ENCODE measurements at places on chromosomes 16 and 17.

- no peak for DNase-seq
Observed at GRCh38 chr16:28531777-28532744, 6.7 kb downstream of the NUPR1 start.

DNA sequence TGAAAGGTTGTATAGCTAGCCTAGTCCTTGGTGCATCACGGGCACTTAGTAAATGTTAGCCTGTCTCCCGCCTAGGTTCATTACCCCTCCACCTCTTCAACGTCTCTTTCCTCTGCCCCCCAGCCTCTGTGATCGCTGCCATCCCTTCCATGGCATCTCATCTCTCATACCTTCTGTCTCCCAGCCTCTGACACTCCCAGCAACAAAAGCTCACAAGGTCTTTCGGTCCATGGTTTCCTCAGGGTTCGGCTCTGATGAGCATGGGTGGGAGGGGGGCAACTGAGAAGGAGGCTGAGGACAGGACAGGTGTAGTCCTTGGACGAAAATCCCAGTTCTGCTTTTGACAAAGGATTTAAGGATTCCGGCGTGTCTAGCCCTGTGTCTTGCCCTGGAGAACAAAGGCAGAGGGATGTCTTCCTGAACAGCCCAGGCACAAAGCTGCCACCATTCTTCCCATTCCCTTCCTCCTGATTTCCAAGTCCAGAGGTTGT is 16.7 kb downstream of the CCR7 start:
- no peak for DNase-seq

GRCh38 chr17:68006797-68007196 is 10.5 kb upstream of the C17orf58 start:
- no peak for DNase-seq

DNA sequence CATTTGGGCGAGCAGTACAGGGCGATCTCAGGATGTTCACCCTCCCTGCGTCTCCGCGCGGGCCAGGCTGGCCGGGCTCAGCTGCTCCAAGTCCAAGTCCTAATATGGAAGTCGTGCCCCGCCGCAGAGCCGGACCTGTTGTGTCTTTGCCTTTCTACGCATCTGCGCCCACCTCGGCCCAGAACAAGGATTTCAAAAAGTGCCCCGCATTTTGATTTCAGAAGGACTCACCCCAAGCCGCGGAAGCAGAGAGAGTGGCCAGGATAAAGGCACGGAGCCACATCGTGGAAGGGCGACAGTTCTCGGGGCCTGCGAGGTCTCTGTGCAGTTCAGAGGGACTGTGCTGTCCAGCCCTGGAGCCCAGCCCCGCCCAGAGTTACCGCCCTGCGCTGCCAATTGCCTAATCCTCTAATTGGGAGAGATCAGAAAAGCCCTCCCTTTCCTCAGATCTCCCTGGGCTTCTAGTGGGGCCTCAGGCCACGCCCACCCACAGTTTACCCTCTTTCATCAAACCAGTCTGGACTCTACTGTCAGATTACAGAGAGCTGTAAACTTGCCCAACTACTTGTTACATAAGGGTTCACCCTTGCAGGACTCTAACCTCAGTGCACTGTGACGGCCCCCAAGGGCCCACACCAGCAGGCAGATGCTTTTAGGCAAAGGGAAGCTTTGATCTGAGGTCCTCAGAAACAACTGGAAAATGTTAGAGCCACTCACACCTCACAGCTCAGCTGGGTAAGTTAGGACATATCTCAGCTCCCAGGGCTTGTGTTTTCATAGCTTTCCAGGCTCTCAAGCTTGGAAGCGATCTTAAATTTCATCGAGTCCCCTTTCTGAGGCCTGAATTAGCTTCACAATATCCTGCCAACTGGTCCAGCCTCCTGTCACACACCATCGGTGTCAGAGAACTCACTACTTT is at the start of gene CES1:
CES1 (minus strand) TSS at position 324 of the 919 bp plus-strand sequence; CDS start at position 283, 41 bp downstream.
- DNase-seq: no peak

DNA sequence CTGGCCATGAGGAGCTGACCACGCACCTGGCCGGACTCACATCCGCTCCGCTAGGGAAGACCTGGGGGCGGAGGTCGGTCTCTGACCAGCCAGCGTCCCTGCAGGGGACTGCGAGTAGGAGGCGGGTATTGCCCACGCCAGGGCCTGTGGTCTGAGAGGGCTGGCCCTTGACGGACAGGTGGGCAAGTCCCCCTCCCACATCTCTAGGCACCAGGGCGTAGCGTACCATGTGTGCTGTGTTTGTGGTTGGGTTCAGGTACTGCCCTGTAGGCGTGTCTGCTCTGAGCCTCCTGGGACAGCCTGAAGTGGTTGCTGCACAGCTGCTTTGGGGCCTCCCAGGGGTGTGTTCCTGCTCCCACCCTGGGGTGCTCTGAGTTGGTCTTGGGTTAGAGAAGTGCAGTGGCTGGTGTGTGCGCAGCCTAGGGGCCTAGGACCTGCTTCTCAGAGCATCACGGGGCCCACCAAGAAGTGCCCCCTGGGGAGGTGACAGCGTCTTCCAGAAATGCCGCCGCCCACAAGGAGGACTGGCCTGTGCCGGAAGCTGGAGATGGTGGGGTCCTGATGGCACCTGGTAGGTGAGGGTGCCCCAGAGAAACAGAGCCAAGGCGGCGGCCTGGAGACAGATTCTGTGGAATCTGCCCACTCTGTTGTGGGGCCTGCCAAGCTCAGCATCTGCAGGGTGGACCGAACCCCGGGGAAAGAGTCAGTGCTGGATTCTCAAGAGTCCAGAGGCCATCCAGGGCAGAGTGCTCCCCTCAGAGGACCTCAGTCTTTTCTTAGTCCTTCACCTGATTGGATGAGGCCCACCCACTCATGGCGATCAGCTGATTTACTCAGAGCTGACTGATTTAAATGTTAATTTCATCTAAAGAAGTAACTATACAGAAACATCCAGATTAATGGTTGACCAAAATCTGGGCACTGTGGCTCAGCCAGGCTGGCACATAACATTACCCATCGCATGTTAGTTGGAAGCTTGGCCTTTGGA is 48.3 kb downstream of the WDR45B start:
- DNase-seq: no peak

GRCh38 chr17:68592682-68593641 is 8.2 kb downstream of the FAM20A start:
- no peak for DNase-seq

- no peak for DNase-seq
Observed at GRCh38 chr17:6526362-6527152, 29.8 kb downstream of the PITPNM3 start.

- DNase-seq: no peak
Observed at GRCh38 chr17:67221062-67221998, 23.7 kb downstream of the HELZ start.

DNA sequence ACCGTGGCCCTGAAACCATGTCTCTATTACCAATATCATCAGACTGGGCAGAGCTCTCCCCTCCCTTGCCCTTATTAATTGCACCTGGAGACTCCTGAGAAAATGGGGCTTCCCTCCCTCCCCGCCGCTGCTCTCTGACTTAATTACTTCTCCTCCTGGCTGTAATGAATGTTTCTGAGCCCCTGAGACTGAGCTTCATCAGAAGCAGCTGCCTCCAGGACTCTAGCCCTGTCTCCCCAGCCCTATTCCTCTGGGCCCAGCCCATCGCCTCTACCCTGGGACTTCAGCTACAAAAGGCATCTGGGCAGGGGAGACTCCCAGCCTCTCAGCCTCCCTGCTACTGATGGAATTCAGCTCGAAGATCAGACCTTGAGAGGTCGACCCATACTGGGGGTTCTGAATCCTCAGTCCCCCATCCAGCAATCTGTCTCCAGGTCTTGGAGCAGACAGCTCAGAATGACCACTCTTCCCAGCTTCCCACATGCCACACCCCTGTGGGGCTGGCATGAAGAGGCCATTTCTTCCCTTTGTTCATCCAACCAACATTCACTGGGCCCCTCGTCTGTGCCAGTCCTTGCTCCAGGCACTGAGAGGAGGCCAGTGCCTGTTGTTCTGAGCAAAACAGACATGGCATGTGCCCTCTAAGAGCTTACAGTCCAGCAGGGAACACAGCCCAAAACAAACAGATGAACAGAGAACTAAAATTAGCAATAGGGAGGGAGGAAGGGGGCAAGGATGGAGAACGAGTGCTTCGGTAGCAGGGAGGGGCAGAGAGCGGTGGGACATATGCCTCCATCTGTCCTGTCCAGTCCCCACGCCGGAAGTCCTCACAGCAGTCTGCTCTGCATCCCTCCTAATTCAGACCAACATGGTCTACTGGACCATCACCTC is 17.0 kb upstream of the NAGS start:
- DNase-seq: no peak

DNA sequence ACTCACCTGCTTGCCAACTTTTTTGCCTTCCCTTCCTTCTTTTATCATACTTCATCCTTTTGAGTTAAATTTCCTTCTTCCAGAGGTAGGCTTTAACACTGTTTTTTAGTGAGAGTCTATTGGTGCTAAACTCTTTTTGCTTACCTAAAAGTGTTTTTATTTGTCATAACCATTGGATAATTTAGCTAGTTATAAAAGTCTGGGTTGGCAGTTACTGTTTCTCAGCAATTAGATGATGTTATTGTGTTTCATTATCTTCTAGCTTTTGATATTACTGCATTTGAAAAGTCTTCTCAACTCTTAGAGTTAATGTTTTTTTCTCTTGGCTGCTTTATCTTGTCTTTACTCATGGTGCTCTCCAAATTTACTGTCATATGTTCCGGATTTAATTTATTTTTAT is 22.6 kb downstream of the ZNRF1 start:
- no peak for DNase-seq

GRCh38 chr17:58996968-58997367 is 109.7 kb downstream of the TRIM37 start:
- no peak for DNase-seq

GRCh38 chr17:68576811-68577496 is 24.2 kb downstream of the FAM20A start:
- DNase-seq: no peak

- no peak for DNase-seq
Observed at GRCh38 chr16:2288726-2289125, 20.8 kb upstream of the RNPS1 start.

DNA sequence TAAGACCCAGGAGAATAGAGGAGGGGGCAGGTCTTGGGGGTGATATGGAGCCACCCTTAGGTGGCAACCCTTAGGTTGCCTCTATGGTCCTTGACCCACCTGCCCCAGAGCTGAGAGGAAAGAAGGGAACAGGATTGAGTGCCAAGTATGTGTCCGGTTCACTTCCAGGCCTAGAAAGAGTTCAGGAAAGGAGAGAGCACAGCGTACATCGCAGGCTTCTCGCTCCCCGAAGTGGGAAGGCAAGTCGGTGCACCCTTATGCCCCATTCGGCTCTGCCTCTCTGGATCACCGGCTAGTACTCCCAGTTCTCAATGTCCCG is 631 bp downstream of the SP6 start:
- DNase-seq: no peak

GRCh38 chr17:1714980-1715802 is 5.0 kb upstream of the TLCD2 start:
- DNase-seq: peak; percentile 50

DNA sequence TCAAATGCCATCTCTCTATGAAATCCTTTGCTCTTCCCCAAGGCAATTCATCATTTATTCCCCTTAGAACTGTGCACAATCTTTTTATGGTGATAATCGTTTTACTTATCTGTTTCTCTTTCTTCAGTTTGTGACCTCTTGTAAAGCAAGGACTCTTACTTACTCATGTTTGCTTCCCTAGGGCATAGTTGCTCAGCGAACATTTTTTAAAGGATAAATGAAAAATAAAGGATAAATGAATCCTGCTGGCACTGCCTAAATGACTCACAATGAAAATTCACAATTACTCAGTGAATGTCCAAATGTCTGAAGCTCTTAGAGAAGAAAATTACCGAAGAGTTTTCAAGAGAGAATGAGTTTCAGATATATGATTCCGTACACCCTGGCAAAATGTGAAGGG is 671.7 kb downstream of the CDH11 start:
- no peak for DNase-seq

DNA sequence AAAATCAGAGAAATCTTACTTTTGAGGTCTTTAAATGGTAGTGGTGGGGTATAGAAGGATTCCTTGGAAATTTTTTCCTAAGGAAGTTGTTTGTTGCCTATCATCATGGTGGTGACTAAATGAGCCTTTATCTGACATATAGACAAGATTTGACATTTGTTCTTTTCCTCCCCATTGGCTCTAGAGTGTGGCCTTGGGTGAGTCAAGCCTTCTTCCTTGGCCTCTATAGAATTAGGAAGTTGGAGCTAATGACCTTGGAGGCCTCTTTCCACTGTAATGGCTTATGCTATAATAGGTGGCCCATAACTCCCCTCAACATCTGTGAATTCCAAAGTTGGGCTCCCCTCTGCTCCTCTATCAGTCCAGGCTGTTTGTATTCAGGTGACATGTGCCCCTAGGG is 79.1 kb upstream of the HNF1B start:
- DNase-seq: no peak

- no peak for DNase-seq
Observed at GRCh38 chr16:30473231-30474073, 910 bp downstream of the ITGAL start.

DNA sequence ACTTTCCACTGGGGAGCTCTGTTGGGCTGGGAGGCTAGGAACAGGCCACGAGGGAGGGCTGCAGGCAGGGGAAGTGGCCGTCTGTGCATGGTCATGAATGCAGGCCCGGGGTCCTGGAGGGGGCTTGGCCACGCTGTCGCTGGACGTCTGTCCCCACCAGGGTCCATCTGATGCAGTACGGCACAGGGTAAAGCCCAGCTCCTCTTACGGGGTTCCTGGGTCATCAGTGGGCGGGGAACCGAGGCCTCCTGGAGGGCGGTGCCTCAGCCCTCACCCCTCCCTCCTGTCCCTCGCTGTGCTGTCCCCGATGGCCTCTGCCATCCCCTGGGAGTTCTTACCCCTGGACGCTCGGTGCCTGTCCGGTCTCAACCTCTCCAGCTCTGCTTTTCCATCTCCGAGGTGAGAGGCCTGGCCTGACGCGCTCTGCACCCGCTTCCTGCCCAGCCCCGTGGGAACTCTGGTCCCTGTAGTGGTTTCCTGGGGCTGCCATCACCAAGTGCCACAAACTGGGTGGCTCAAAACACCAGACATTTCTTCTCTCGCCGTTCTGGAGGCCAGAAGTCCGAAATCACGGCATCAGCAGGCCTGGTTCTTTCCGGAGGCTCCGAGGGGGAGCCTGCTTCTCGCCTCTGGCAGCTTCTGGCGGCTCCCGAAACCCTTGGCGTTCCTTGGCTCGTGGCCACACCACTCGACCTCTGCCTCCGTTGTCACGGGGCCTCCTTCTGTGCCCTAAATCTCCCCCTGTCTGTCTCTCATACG is 182.8 kb downstream of the SEC14L1 start:
- no peak for DNase-seq

DNA sequence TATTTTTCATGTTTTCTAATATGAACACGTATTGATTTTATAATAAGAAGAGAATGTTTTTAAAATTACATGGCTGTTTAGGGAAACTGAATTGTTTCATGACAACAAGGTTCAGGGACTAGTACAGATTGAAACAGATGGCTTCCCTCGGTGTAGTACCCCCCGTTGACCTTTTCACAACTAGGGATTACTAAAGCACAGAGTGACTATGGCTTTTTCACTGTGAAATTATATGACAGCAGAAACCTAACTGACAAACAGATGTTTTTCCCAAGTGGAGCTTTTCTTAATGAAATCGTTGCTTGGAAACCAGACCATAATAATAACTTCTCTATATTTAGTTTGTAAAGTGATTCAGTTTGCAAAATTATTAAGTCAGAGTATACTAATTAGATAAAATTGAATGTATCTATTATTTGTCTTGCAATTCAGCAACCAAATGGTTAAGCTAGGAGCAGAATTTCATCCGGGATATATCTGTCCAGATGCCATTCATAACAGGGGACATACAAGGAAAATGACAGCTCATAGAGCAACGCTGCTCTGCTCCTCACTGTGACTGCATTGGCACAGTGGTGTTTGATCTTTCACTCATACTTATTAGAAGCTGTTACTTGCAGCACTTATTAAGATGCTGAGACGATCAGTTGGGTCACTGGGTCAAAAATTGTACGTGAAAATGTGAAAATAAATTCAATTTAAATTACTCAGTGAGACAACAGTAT is 111.7 kb downstream of the TANGO6 start:
- no peak for DNase-seq

All from nucleus accumbens (tissue), 56 donors.